Hepatocyte (in vitro differentiated cells): ENCODE measurements at places on chromosomes 2 and 18. TPM values are rescaled to one million over a fixed set of nuclear protein-coding genes. Genes with fewer than 3 reads are reported as not detected.

Gene CD8B
- total RNA-seq: 1.00 and 1.5 TPM in 2 replicates

Gene MOB4
- 44.0 and 50.1 TPM in 2 replicates for total RNA-seq

Gene LGALSL
- total RNA-seq: 28.1 and 30.7 TPM in 2 replicates

- no peak for DNase-seq
Measured at GRCh38 chr2:121092095-121092494, 192.9 kb downstream of the TFCP2L1 start.

GRCh38 chr2:71671895-71672825 lies 218.8 kb downstream of the DYSF start:
- no peak for DNase-seq

Gene MARCO
- total RNA-seq: 0.10 TPM in 1 of 2 replicates, not detected in the other

Gene CRYBA2
- total RNA-seq: 0.90 TPM in 1 of 2 replicates, not detected in the other

DNA sequence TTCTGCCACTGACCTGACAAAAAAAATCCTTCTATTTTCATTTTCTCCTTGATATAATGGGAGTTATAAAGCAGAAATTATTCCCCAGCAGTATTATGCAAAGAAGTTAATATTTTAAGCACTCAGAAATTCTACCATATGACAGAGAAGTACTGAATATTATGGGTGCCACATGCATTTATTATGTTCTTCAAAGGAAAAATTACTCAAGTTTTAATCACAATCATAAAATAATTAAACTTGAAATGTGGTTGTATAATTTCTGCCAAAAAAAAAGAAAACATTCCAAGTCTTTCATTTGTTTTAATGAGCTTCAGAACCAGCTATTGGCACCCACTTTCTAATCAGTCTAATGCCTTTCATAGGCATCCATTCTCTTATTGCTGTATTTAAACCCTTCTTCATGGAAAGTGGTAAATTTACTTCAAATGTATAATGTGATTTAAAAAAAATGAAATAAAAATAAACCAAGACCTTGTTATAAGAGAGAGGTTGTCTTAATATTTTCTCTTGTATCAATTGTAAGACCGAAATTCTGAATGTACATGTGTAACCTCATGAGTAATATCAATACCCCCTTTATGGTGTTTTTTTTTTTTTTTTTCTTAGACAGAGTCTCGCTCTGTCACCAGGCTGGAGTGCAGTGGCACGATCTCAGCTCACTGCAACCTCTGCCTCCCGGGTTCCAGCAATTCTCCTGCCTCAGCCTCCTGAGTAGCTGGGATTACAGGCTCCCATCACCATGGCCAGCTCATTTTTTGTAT lies 302.3 kb downstream of the IRS1 start:
- no peak for DNase-seq

Gene MAL
- total RNA-seq: 1.4 TPM in 1 of 2 replicates, not detected in the other

DNA sequence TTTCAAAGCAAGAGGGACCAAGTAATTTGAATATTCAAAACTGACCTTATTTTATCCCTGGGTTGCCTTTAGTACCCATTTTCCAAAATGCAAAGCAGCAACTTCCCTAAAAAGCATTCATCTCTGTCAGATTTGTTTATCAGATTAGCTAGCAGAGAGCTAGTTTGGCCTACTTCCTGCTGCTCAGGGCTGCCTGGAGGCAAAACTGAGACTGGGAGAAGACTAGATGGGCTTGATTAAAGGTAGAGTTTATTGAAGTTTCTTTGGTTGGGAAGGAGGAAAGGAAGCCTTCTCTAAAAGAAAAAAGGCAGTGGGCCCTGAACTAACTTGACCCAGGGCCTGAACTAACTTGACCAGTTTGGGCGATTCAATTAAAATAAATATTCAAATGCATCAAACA lies 426.1 kb upstream of the FAM98A start:
- DNase-seq: no peak

Gene RAD51AP2
- total RNA-seq: 0.24 and 0.40 TPM in 2 replicates

DNA sequence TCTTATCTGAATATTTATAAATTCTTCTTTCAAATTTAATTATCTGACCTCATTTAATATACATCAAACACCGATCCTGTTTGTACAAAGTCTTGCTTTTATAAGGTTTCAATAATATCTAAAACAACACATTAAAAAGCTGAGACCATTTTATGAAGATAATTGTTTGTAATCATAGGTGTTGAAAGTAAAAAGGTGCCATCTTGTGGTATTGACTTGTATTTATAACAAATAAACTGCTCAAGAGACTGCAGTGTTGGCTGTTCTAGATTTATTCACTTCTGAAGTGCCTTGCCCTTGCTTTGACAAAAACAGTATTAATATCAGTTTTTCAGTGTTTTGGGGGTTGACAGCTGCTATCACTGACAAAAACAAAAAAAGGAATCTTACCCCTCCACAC lies 286.8 kb upstream of the HNMT start:
- DNase-seq: no peak

Gene M1AP
- 0.70 and 1.0 TPM in 2 replicates for total RNA-seq

- DNase-seq: no peak
Measured at GRCh38 chr2:37634914-37635503, 36.4 kb downstream of the CDC42EP3 start.

GRCh38 chr2:169208026-169208425 lies 138.7 kb downstream of the DHRS9 start:
- DNase-seq: no peak

Gene EVX2
- 3.5 and 3.7 TPM in 2 replicates for total RNA-seq

Gene EMILIN2
- 10.6 and 11.9 TPM in 2 replicates for total RNA-seq

Gene MROH2A
- total RNA-seq: not detected in 2 replicates

Gene SMAD4
- total RNA-seq: 109 and 116 TPM in 2 replicates

DNA sequence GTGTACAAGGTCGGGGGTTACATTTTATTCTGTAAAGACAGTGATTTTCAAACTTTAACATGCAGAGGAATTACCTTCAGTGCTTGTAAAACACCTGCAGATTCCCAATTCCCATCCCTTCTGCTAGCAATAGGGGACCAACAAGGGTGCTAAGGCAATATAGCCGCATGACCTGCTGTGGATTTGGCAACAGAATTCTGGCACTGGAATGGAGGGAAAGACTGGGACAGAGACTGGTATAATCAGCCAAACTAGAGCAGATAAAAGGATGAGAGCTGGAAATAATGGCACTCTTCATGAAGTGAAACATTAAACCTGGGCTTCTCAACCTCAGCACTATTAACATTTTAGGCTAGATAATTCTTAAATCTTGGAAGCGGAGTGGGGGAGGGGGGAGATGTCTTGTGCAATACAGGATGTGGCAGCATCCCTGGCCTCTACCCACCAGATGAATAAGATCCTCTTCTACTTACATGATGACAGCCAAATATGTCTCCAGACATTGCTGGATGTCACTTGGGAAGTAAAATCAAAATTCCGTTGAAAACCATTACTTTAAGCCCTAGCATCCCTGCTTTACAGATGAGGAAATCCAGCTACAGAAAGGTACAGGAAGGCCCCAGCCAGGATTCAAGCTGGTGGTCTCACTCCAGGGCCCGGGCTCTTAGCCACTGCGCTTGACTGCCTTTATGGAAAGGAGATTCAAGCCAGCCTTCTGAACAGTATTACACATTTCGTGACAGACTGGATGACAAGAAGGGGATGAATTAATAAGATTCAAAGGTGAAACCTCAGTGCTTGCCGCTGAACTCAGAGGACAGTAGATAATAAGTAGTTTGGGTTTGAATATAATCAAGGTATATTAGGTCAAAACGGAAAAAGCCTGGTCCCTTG lies 1.7 kb downstream of the EVA1A start:
- no peak for DNase-seq

DNA sequence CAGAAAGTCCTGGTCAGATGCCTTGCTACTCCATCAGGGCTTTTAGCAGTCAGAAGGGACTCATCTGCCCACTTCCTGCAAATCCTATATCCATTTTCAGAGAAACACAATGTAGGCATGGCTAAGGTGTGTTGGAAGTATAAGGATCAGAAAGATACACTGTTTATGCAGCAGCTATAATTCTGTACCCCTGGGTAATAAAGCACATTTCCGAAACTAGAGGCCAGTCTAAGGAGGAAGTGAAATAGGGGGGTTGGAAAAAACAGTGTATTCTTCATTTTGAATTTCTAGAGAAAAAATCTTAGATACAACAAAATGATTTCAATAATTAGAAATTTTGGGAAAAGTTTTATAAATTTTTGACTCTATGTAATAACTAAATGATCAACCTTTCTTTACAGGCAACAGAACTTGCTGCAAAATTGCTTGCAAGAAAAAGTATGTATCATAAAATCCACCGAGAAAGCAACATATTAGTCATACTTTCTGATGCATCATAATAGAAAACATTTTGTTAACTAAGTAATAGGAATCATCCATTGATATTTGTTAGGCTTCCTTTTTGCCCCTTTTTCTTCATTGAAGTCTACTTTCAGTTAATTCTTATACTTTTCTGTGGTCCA lies 47.4 kb downstream of the FSIP2 start:
- no peak for DNase-seq

DNA sequence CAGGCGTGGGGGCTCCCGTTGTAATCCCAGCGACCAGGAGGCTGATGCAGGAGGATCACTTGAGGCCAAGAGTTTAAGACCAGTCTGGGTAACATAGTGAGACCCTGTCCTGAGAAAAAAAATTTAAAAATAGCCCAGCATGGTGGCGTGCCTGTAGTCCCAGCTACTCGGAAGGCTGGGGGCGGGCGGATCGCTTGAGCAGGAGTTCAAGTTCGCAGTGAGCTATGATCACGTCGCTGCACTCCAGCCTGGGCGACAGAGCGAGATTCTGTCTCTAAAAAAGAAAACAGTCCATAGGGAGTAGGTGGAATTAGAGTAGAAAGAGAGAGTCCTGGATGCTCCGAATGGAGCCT lies 325 bp upstream of the TTLL4 start:
- DNase-seq: no peak

GRCh38 chr2:375270-375955 lies 87.5 kb upstream of the ALKAL2 start:
- no peak for DNase-seq

DNA sequence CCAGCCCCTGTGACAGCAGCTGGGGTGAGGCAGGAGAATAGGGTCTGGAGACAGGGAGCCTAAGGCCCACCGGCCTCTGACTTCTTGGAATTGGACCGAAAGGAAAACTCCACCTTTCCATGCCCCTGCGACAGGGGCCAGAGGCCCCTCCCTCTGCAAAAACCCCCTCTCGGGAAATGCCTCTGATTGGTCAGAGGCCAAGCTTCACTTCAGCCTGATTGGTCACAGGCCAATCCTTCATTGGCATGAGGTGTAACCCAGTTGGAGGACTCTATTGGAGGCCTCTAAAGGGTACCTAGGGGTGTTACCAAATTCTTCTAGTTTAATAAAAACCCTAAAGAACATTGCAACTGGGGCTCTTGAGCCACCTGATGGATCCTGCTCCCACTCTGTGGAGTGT lies 5.7 kb upstream of the ACKR3 start:
- no peak for DNase-seq

- no peak for DNase-seq
Measured at GRCh38 chr2:75632091-75632701, 14.4 kb upstream of the MRPL19 start.

GRCh38 chr2:119728421-119728820 lies 31.3 kb upstream of the PTPN4 start:
- no peak for DNase-seq

DNA sequence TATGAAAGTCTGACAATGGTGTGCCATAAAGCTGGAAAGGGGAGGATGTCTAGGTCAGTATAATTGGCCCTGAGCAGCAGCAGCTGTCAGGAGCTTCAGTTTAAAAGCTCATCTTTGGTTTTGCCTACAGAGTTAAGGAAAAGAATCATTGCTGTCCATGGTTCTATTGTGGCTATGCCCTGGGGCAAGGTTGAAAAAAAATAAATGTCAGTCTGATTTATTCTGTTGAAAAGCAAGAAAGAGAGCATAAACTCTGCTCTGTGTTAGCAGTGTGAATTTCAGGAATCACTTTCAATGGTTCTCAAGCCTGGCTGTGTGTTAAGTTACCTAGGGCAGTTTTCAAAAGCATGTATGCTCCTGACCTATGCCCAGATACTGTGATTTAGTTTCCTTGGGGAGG lies 446.7 kb downstream of the SETBP1 start:
- DNase-seq: no peak
